ENCODE measurements at places on chromosomes 2 and 18. TPM values are rescaled to one million over a fixed set of nuclear protein-coding genes. Genes with fewer than 3 reads are reported as not detected.

DNA sequence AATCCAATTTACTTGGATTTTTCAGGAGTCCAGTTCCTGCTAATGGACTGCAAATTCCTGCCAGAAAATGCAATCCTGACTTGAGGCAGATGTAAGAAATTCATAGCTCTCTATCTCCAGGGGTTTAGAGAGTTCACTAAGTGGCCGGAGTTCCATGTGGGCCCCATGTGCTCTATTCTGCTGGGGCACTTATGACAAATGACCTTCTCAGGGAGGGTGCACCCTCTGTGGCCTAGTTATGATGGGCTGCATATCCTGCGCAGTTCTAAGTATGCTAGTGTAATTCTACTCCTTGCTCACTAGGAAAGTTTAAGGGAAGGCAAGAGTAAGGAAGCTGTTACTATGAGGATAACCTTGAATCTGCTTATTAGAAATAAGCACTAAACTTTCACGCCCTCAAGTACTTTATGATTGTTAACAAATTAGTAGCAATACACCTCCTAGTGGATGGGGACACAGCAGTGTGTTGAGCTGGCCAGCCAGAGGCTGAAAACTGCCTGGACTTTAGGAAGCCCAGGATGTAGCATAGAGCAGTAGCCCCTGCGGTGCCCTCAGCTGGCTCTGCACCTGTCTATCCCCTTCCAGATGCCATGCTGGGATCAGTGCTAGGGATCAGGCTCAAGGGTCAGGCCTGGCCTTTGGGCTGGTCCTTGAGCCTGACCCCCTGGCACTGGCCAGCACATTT is 14.4 kb downstream of the SMYD1 start:
- no peak for DNase-seq

Gene CPO
- not detected for polyA plus RNA-seq

Gene DSG2
- polyA plus RNA-seq, result 5.1 TPM

DNA sequence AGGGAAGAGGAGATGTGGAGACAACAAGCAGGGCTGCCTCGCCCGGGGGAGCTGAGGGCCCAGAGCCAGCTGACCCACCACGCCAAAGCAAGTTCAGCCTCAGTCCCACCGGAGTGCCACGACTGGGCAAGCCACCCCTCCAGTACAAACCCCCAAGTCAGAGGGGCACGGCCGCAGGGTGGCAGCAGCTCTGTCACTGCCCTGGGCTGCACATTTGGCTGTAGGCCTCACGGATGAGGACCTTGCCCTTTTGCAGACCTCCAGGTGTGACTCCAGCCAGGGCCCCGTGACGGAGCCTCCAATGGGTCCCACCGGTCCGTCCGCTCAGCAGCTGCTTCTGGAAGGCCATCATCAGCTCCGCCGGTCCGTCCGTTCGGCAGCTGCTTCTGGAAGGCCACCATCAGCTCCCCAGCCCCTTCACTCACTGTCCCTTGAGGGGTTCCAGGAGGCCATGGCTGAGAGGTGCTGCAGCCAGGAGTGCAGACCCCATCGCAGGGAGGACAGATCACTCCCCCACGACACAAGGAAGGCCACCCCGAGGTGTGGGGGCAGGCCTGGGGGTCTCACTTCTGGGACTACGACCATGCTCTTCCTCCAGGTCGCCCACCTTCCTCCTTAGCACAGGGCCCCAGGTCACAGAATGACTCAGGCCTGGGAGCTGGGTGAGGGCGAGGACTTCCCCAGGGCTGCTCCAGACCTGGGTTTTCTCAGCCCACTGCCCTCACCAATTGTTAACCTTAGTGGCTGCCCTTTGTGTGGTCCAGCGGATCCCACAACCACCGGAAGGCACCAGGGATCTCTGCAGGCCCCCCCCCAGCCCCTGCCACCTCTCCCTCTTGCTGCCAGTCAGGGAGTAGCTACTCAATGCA is 24.6 kb upstream of the STK25 start:
- DNase-seq, result no peak

Gene EFHD1
- 26.1 TPM for polyA plus RNA-seq

GRCh38 chr18:10752382-10752781 is 226.6 kb downstream of the NAPG start:
- DNase-seq, result no peak

Gene IL36G
- polyA plus RNA-seq, result not detected

Gene TOGARAM2
- 1.1 TPM for polyA plus RNA-seq

GRCh38 chr18:2147476-2148230 is 423.7 kb downstream of the METTL4 start:
- DNase-seq, result peak; percentile 92

Gene ERFE
- polyA plus RNA-seq, result 31.6 TPM

Gene POTEJ
- not detected for polyA plus RNA-seq

GRCh38 chr2:226678422-226678821 is 121.2 kb downstream of the IRS1 start:
- no peak for DNase-seq

GRCh38 chr2:10632230-10632629 is 57.5 kb downstream of the NOL10 start:
- no peak for DNase-seq

DNA sequence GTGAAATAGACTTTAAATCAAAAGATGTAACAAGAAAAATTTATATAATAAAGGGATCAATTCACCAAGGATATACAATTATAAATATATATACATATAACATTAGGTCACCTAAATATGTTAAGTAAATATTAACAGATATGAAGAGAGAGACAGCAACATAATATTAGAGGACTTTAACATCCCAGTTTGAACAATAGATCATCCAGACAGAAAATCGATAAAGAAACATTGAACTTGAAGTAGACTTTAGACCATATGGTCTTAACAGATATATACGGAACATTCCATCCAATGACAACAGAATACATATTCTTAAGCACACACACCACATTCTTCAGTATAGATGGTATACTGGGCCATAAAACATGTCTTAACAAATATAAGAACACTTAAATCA is 649.6 kb upstream of the SETBP1 start:
- no peak for DNase-seq

Gene PSMA8
- polyA plus RNA-seq, result 0.18 TPM

DNA sequence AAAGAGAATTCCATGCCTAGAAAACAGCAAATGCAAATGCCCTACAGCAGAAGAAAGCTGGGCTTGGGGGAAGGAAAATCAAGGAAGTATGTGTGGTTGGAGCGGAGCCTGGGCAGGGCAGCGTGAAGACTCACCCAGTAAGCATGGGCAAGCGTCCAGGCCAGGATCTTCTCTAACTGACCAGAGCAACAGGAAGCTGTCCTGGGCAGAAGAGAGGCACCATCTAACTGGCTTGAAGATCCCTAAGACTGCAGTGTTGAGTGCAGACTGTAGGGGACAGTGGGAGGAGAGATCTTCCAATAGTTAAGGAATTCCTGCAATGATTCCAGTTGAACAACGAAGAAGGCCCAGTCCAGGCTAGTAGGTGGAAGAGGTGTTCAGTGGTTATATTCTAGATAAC is 57.9 kb downstream of the NXPH2 start:
- DNase-seq, result no peak

Gene KCNS3
- 10.4 TPM for polyA plus RNA-seq

DNA sequence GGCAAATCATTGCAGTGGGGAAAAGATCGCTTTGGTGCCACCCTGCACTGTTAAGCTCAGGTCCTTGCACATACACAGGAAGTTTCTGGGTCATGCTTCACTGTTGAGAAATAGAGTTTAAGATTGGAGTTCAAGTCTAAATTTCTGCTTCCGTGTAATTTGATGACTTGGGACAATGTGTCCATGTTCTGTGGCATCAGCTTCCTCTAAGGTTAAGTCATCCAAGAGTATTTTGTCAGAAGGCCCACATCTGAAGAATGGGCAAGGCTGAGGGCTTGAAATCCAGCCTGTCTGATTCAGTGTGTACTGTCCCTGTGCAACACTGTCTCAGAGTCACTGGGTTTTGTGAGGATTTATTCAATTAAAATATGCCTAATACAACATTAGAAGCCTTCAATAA is 880.7 kb downstream of the SUCLG1 start:
- no peak for DNase-seq

DNA sequence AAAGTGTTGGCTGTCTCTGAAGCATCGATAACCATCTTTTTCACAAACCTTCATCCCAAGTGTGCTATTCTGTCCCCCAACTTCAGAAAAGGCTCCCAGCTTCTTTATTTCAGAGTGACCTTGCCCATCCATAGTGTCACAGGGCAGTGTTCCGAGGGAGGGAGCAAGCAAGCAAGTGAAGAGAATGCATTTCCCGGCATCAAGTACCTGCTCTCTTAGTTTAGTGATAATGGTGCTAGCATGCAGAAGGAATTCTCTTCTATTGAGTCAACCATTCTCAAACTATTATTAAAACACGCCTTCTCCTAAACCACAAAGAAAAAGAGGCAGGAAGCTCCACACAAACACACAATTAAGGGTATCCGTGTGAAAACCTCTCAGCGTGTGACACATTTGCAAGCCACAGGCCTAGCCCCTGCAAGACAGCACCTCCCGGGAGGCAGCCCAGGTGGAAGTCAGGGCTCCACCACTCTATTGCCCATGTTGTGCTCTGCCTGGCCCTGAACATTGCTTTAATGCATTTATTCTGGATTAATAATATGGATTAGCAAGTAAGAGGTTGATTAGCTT is 504.9 kb downstream of the GALR1 start:
- no peak for DNase-seq

DNA sequence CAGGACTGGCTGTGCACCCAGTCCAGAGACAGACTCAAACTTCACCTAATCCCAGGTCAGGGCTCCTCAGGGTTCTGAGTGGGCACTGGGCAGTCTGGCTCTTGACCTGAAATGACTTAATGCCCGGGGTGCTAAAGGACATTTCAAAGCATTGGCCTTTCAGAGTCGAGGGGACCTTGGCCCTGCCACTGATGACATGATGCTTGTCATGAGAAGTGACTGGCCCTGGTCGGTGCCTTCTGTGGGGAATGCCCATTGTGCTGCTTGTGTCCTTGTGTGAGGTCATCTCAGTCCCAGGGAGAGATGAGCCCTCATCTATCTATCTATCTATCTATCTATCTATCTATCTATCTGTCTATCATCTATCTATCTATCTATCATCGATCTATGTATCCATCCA is 81.3 kb downstream of the CTAGE1 start:
- no peak for DNase-seq

DNA sequence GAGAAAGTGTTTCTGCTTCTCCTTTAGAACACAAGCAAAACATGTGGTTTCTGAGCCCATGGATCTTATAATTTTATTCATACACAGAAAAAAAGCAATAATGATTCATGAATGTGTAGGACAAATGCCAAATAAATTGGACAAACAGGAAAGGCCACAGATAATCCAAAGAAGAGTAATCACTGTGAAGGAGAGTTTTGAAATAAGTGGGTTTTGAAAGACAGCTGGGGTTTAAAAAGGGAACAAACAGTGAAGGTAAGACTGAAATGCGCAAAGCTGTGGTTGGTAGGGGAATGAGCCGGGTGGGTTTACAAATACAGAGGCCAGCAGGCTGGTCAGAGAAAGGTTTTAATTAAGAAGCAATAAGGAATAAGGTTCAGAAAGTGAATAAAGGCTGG is 50.0 kb upstream of the MBOAT2 start:
- DNase-seq, result no peak

GRCh38 chr2:45946023-45946422 is 294.5 kb downstream of the PRKCE start:
- no peak for DNase-seq

- no peak for DNase-seq
Measured at GRCh38 chr18:41462946-41463345, 492.1 kb upstream of the PIK3C3 start.

GRCh38 chr2:27754138-27754588 is 17.4 kb upstream of the MRPL33 start:
- peak; percentile 45 for DNase-seq

DNA sequence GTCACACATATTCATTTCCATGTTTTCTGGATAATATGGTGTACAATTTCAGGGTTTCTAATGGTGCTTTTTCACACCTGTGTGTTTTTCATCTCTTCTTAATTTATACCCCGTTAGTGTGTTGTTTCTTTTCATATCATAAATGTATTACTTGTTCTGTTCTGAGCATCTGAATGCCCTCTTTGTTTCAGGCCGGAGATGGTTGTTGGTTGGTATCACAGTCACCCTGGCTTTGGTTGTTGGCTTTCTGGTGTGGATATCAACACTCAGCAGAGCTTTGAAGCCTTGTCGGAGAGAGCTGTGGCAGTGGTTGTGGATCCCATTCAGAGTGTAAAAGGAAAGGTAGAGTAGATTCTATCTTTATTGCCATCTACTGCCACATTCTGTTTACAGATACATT is 45.1 kb upstream of the TBR1 start:
- no peak for DNase-seq

Gene DPYSL5
- polyA plus RNA-seq, result 15.6 TPM

GRCh38 chr2:201349601-201350000 is 7.5 kb downstream of the FLACC1 start:
- DNase-seq, result no peak

DNA sequence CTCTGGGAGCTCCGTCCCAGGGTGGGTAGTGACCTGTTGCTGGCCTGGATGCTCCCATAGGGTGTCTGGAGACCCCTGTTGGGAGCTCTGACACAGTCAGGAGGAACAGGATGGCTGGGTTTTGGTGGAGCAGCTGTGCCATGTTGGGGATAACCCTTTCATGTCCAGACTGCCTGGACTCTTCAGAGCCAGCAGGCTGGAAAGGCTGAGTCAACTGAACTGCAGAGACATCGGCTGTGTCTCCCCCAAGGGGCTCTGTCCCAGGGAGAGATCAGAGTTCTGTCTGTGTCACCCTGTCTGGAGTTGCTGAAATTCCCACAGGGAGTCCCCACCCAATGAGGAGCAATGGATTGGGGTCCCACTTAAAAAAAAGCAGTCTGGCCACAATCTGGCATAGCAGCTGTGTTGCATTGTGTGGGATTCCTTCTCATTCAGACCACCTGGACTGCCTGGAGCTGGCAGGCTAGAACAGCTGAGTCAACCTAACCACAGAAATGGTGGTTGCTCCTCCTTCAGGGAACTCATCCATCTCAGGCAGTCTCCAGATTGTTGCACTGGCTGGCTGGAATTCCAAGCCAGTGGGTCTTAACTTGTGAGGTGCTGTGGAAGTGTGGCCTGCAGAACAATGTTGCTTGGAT is 37.2 kb downstream of the AGPS start:
- DNase-seq, result no peak

Gene IL36RN
- not detected for polyA plus RNA-seq

Gene INPP4A
- 13.4 TPM for polyA plus RNA-seq

Gene LRP2
- polyA plus RNA-seq, result 0.15 TPM

Gene ARHGAP25
- 3.0 TPM for polyA plus RNA-seq

Gene CTLA4
- not detected for polyA plus RNA-seq

GRCh38 chr2:156909983-156910382 is 347.5 kb upstream of the GALNT5 start:
- DNase-seq, result no peak

- DNase-seq, result peak; percentile 18
Measured at GRCh38 chr2:190023860-190024259, 38.7 kb downstream of the MSTN start.

- no peak for DNase-seq
Measured at GRCh38 chr2:108128249-108128648, 111.5 kb upstream of the SULT1C3 start.

GRCh38 chr2:143192716-143193115 is 63.5 kb downstream of the ARHGAP15 start:
- DNase-seq, result peak; percentile 11

Data from muscle of back (tissue), 13 donors.